ENCODE measurements at places on chromosomes 1 and 21. TPM values are rescaled to one million over a fixed set of nuclear protein-coding genes. Genes with fewer than 3 reads are reported as not detected.

The GJC2 gene
- 1.6 TPM for total RNA-seq

The FLG2 gene
- not detected for total RNA-seq

The CLDN17 gene
- total RNA-seq = not detected

The SARS1 gene
- total RNA-seq = 97.7 TPM

Measured in muscle of leg (tissue), 16 donors.